ENCODE measurements at places on chromosomes 7 and 10. TPM values are rescaled to one million over a fixed set of nuclear protein-coding genes. Genes with fewer than 3 reads are reported as not detected.

The NUTM2E gene
- total RNA-seq, result under 0.01 TPM

The RELN gene
- 0.74 TPM for total RNA-seq

The ADRA2A gene
- 0.18 TPM for total RNA-seq

The MICALL2 gene
- total RNA-seq, result 12.5 TPM

The WIPF3 gene
- under 0.01 TPM for total RNA-seq
